ENCODE measurements at places on chromosomes 11 and 22.

DNA sequence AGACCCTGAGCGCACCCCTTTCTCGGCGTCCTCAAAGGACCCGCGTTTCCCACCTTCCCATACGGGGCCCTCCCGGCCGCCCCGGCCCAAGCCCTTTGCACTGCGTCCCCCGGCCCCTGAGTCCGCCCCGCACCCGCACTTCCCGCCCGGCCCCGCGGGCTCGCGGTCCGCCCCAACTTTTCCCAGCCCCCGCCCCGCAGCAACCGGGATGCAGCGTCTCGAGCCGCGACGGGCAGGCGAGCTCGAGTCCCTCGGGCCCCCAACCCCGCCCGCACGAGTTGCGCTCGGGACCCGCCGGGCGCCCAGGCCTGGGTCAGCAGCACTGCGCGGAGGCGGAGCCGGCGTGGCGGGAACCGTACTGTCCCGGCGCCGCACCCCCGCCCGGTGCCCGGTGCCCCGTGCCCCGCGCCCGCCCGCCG is 371 bp downstream of the SMCO4 start:
- DNase-seq, result no peak

GRCh38 chr22:22386602-22387385 is 121.7 kb downstream of the ZNF280B start:
- DNase-seq, result no peak

DNA sequence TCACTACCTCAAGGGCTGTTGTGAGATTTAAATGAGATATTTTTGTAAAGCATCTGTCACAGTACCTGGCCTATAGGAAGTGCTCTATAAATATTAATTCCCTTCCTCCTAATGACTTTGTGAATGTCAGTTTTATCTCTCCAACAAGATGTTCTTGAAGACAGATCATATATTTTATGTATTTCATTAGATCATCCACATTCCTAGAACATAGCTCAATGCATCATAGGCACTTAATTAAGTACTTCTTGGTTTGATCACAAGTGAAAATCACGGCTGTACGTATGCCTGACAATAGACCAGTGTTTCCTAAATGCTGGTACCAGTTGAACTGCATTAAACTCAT is 49.9 kb downstream of the RAB30 start:
- DNase-seq, result no peak

- no peak for DNase-seq
These were observed 357.8 kb upstream of the LARGE1 start for GRCh38 chr22:34278121-34278520.

- no peak for DNase-seq
These were observed 4.7 kb downstream of the KCNE3 start for GRCh38 chr11:74462631-74463030.

DNA sequence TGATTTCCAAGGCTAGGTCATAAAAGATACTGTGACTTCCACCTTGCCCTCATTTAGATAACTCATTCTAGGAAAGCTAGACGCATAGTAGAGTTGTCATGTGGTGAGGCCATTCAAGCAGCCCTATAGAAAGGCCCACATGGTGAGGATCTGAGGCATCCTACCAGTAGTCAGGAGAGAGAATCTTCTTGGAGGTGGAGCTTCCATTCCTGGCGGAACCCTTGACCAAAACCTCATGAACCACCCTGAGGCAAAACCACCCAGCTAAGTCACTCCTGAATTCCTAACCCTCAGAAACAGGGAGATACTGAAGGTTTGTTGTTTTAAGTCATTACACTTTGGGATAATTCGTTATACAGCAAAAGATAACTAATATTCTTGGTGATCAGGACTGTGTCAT is 2.9 kb upstream of the HDHD5 start:
- no peak for DNase-seq

DNA sequence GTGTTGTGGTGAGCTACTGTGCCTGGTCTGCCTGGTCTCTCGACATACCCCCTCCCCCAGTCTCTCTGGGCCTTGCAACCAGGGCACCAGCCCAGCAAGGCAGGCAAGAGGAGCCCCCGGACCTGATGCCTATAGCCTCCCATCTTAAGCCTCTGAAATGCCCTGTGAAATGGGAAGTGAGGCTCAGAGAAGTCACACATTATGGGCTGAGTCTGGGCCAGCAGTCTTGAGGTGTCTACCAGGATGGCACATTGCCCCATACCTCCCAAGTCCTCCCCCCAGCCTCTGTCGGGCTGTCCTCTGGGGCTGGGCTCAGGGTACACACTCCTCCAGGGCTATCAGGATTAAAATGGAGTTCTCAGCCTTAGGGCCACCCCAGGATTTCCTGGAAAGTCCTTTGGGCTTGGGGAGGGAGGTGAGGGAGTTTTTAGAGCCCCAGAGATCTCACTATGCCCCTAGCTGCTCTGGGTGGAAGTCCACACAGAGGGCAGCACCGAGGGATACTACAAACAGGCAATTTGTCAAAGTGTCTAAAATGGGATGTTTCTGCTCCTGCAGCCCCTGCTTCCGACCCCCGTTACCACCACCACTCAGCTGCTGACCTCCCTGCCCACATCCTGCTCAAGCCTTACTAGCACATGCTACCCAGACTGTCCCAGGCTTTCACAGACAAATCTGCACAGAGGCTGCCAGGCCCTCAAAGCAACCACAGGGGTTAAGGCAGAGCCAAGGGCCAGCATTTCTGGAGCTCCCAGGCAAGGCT is 3.1 kb upstream of the SH3BP1 start:
- no peak for DNase-seq

DNA sequence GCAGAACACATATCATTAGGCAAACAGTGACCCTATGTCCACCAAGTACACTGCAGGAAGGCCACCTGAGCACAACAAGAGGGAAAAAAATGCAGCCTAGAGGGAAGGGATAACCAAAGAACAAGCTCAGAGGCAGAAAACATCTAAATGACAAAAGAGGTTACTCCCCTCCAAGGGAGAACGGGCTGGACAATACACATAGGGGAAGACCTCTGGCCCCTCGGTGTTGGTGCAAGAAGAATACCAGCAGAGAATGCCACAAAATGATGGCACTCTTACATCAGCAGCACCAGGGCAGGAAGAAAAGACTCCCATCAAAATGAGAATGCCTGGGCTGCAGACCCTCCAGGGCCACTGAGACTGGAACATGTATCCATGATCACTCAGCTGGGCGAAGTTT is 66.6 kb upstream of the OPCML start:
- DNase-seq, result no peak

GRCh38 chr22:18060646-18061620 is 16.9 kb upstream of the PEX26 start:
- no peak for DNase-seq

Measured in stimulated activated CD8-positive, alpha-beta memory T cell treated with anti-CD3 and anti-CD28 coated beads, Interleukin-4, amount 100 ng/mL, for 4 hours (primary cell).